ENCODE measurements at places on chromosomes 2 and 18. TPM values are rescaled to one million over a fixed set of nuclear protein-coding genes. Genes with fewer than 3 reads are reported as not detected.
A peak's percentile ranks its signal among the peaks of the same experiment; 100 is the strongest.

Gene IER3IP1
- 26.2 TPM for polyA plus RNA-seq

GRCh38 chr2:118085173-118086023 lies 2.9 kb upstream of the INSIG2 start:
- no peak for DNase-seq

DNA sequence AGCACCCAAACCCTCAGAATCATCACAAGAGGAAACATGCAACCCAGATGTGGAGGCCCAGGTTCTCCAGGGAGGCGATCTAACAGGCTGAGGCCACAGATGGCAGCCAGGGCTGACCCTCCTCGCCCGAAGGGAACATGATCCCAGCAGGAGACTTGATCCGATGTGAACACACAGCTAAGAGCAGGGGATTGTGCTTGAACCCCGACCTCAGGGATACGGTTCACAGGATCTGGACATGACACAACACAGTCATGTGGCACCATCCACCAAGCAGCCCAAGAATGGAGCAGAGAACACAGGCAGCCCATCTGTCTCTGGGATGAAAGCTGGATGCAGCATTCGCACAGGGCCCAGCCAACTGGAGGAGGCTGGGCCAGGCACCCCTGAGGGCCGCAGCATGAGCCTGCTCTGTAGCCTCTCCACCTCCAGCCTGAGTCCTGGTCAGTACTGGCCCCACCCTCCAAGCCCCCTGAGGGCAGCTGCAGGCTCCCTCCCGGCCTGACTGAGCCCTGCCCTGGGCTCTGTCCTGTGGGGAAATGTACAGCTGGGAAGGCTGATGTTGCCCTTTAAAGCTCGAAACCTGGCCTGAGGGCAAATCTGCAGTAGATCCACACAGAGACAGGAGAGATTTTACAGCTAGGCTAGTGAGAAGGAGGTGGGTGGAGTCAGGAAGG lies 39.0 kb downstream of the AQP12A start:
- no peak for DNase-seq

- no peak for DNase-seq
Observed at GRCh38 chr2:25831746-25832449, 46.4 kb downstream of the ASXL2 start.

Gene STPG4
- not detected for polyA plus RNA-seq

DNA sequence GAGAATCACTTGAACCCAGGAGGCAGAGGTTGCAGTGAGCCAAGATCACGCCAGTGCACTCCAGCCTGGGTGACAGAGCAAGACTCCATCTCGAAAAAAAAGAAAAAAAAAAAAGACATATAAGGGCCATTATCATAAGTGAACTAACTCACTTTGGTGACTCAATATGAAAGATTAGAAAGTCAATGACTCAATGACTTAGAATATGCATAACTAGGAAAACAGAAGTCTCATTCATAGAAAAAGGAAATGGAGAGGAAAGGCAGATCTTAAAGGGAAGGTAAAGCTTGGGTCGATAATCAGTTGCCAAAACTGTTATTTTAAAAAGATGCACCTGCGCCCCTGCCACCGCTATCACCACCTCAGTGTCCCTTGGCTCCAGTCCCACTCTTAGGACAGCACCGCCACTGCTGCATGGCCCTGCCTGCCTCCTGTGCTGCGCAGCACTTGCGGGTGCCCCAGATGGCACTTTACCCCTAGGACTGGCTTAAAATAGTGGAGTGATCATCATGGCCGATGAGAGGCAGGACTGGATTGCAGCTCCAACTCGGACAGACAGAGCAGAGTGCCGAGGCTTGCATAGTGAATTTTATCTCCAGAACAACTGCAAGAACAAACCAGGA lies 54.7 kb downstream of the INO80D start:
- peak; percentile 67 for DNase-seq

DNA sequence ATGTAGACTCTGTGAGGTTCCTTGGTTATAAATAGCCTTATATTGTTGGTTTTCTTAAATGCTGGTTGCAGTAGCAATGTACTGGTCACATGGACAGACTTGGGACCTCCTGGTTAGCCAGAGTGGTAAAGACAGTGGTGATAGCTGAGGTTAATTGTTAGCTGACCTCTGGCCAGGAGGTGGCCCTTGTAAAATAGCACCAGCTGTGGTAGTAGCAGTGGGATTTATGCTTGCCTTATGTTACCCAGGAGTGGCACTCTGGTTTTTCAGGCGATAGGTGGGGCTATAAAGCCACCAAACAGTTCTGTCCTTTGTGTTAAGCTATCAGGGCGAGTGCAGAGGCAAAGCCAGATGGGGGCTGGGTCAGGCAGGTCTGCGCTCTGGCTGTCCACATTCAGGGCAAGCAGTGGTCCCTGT lies 94.8 kb upstream of the SRD5A2 start:
- no peak for DNase-seq

Gene CDH2
- 15.3 TPM for polyA plus RNA-seq

DNA sequence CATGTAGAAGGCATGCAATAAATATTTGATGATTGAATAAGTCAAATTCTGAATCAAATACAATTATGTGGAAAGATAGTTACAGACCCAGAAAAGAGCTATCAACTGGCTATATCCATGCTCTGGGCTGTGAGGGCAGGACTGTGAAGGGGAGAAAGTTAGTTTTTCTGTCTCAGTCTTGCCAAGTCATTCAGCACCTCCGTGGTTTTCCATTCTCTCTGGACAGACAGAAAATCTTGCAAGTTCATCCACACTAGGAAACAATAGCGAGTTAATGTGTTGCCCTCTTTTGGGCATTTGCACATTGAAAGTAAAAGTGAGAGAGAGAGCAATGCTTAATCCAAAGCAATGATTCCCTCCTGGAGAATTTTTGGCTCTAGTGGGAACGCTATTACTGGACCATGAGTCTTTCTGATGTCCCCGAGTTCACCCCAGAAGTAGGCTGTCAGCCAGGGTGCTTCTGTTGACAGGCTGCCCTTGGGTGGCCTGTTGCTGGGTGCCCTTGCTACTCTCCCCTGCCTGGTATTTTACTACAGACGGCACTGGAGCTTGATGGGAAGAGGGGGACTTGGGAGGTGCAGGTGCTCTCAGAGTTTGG lies 238.3 kb downstream of the LOXHD1 start:
- no peak for DNase-seq

DNA sequence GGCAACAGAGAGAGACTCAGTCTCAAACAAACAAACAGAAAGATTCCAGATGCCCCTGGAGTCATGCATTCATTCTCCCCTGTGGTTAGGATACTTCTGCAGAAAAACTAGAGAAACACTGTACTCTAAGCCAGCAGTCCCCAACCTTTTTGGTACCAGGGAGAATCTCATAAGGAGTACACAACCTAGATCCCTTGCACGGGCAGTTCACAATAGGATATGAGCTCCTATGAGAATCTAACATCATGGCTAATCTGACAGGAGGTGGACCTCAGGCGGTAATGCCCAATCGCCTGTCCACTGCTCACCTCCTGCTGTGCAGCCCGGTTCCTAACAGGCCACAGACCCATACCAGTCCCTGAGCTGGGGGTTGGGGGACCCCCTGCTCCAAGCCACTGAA lies 18.3 kb downstream of the PSME4 start:
- no peak for DNase-seq

DNA sequence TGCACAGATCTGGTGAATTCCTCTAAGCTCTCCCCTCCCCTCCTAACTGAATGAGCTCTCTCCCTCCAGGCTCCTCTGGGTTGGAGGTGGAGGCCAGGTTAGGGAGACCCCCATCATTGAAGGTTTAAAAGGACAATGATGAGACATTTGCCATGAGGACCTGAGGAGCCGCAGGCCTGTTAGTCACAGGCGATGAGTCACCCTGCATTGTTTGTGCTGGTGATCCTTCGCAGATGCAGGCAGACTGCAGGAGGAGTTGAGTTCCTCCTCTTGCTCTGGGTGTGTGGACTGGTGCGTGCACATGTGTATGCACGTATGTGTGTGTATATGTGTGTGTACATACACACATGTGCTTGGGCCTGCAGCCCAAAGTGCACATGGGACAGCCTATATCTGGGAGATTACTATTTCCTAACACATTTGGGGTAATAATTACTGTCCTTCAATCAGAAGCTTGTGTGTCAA lies 42.0 kb downstream of the MCFD2 start:
- peak; percentile 97 for DNase-seq

- peak; percentile 12 for DNase-seq
Observed at GRCh38 chr2:240149943-240150784, 9.7 kb upstream of the OTOS start.

Gene MATN3
- 6.9 TPM for polyA plus RNA-seq

DNA sequence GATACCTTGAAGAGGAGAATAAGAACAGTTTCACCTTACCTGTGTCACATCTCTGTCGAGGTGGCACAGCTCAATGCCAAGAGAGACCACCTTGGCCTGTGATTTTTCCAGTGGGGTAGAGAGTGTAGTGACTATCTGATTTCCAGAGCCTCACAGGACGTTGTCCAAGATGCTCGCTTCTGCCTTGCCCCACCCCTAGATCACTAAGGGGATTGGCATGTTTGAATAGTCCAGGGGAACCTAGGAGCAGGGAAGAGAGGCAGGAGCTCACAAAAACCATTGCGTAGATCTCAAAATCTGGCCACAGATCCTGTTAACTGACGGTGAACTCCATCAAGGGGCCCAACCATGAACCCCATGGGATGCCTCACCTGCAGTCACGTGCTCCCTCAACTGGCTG lies 24.2 kb downstream of the TMEM178A start:
- no peak for DNase-seq

GRCh38 chr2:3177891-3178577 lies 199.6 kb downstream of the EIPR1 start:
- no peak for DNase-seq

DNA sequence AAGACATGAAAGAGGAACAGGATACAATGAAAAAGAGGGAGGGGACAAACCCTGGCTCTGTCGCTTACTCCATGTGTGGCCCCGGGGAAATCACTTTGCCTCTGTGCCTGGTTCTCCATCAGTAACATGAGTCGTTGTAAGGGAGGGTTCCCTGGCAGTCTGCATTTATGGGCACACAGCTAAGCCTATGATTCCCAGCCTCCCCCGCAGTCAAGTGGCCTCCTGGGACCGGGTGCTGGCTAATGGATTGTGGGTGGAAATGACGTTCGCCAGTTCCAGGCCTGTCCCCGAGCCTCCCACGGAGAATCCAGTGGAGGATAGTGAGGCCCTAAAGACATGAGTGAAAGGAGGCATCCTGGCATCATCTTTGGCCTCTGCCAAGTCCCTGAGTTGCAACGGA lies 42.7 kb downstream of the SFXN5 start:
- DNase-seq = no peak

GRCh38 chr18:32823226-32823625 lies 50.4 kb upstream of the KLHL14 start:
- DNase-seq = no peak

DNA sequence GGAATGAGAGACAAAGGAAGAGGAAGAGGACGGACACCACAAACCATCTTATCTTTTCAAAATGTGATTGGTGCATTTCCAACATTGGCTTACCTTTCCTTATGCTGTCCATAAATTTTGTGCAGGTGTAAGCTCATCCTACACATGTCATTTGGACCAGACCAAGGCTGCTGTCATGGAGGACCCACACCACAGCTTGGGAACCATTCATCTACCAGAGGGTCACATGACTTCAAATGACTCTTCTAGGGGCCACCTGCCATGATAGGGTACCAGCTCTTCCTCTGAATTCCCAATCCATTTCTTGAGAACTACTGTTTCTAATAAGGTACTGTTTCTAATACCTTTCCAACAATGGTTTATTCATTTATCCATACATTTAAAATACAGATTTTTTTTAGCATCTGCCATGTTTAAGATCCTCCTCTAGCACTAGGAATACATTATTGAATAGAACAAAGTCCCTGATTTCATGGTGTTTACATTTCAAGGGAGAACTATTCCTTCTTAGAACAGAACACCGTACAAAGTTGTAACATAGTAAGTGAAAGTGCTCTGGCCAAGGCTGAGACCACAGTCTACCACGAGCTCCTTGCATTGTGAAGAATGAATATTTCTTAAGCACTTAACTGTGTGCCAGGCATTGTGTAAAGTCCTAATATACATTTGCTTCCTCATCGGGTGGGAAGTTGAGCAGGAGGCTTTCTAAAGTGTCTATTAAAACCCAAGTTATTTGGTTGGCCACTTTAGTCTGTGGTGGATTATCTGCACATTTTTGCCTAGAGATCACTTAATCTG lies 246.1 kb upstream of the FN1 start:
- DNase-seq = no peak

DNA sequence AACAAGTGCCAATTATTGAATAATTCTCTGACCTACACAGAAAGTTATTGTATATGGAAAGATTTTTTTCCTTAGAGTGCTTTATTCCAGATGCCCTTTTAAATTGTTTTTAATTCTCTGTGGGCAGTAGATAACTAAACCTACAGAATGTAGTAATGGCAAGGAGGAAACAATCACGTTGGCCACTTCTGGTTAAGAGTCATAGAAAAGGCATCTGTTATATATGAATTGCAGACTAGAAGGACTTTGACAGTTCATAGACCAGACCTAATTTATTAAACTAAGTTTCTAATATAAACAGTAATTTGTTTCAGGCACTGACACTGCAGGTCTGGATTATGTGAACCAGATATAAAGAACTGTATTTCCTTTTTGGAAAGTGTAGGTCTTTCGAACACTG lies 607.5 kb downstream of the PLCL1 start:
- peak; percentile 7 for DNase-seq

DNA sequence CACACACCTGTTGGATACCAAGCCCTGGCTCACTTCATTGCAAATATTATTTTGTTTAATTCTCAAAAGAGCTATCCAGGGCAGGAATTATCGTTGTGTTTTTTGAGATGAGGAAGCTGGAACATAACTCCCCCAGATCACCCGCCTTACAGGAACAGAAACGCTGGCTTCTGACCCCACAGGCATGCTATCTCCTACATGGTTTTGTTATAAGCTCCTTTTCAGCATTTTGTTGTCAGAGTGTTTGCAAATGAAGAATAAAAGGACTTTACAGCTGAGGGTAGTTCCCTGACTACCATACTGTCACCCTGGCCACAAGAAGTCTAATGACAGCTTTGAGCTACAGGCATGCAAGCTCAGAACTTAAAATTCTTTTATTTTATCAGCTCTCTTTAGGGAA lies 62.0 kb upstream of the MRPS9 start:
- no peak for DNase-seq

- no peak for DNase-seq
Observed at GRCh38 chr2:155382776-155383175, 684.3 kb downstream of the KCNJ3 start.

- DNase-seq = no peak
Observed at GRCh38 chr2:23624378-23624777, 239.4 kb downstream of the KLHL29 start.

- DNase-seq = no peak
Observed at GRCh38 chr2:54787755-54788366, 64.4 kb downstream of the EML6 start.
